Stimulated activated CD4-positive, alpha-beta T cell treated with anti-CD3 and anti-CD28 coated beads, Interleukin-1b, Interleukin-23, amount 100 ng/mL, for 24 hours (primary cell): ENCODE measurements at places on chromosomes 2 and 18.
A peak's percentile ranks its signal among the peaks of the same experiment; 100 is the strongest.

GRCh38 chr18:40414155-40414754 is 1540.8 kb upstream of the PIK3C3 start:
- no peak for DNase-seq

GRCh38 chr2:130336150-130336876 is 6.4 kb upstream of the IMP4 start:
- DNase-seq, result no peak

- DNase-seq, result no peak
Measured at GRCh38 chr2:202669841-202670240, 35.1 kb downstream of the FAM117B start.

DNA sequence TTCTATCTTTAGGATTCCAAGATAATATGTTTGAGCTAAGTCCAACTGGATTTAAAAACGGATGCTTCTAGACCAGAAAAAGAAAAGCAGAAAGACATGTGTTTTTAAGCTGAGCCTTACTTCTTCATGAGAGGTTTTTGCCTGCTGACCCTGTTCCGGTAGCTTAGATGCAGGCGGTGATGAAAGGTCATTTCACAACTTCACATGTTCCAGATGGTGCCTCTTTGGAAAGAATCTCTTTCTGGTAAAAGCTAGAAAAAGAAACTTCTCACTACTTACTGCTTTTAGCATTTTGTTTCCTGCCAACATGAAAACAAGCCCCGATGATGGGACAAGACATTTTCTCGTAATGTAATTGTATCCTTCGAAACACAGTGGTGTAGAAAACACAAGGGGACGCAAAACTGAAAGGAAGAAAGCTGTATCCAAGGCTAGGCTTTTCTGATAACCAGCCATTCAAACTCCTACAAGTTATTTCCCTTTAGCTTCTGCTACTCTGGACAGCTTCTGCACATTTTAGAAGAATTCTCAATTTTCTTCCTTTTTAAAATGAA is 407.3 kb upstream of the LYPD1 start:
- DNase-seq, result no peak

- DNase-seq, result peak; percentile 70
Measured at GRCh38 chr2:85539361-85540132, 579 bp downstream of the MAT2A start.

GRCh38 chr2:206718296-206718695 is at the start of gene DYTN:
DYTN (minus strand) TSS chr2:206718396; CDS start chr2:206718279, 117 bp downstream.
- DNase-seq, result no peak

GRCh38 chr18:25310045-25310444 is 41.9 kb downstream of the ZNF521 start:
- DNase-seq, result no peak

GRCh38 chr2:98158305-98158704 is 71.3 kb downstream of the VWA3B start:
- no peak for DNase-seq

DNA sequence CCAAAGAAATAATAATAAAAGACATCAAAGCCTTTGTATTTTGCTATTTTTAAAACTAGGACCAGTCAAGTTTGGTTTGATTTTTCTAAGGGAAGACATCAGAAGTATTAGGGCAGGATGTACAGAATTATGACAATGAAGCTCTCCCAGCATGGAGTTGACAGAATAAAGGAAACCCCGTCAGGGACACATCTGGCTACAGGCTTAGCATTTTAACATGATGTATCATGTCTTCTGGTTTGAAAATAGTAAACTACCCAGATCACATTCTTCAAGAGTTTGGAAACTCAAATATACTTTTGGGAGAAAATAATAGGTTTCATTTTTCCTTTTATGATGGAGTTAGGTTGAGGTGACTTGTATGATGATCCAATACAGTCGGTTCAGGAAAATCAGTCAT is 552.0 kb upstream of the CDH2 start:
- DNase-seq, result no peak

DNA sequence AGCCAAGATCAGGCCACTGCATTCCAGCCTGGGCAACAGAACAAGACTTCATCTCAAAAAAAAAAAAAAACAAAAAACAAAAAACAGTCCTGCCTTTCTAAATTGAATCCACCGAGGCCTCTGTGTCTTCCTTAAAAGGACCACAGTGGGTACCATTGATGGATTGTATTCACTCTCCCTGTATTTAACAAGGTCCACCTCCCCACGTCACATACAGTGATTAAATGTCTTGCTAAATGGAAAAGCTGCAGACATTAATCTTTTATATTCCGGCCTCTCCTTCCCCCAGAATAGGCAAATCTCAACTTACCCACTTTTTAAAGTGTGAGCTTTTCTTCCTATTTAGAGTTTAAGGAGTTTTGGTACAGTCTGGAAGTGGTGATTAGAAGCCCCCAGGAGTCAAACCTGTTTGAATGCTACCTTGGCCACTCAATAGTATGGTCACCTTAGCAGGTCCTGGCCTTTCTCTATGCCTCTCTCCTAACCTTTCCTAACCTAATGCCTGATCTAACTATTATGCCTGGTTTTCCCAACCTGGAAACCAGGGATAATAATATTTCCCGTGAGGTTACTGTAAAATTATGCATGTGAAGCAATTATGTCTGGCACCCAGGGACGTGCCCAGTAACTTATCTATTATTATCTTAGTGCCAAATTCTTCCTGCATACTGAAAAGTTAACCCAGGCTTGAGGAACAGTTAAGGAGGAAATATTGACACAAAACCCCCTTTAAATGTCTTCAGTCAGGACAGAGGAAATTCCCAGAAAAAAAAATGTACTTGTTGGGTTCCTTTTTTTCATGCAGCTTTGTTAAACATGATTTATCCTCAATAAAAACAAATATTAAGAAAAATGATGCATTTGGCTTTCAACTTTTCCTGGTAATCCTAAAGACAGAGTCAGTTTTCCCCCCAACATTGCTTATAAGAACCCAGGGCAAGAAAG is 3.1 kb downstream of the NFE2L2 start:
- no peak for DNase-seq
